Right renal pelvis (tissue), 4 donors: ENCODE measurements at places on chromosomes 12 and 14.

GRCh38 chr12:31999692-32000091 is 40.5 kb downstream of the RESF1 start:
- no peak for DNase-seq

DNA sequence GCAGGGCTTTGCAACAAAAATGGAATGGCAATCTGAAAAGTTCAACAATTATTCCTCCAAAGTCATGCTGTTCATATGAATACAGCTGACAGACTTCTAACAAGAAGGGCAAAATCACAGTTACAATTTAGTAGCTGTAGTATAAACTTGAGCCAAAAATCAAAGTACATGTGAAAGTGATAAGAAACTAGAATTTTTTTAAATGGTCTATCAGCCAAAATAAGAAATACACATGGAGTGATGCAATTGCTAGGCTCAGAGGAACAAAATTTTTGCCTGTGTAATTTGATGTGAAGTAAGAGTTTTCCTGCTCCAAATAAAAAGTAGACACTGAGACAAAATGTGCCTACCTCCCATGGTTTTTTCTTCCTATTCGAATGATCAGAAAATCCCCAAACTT is 167.7 kb upstream of the CDKN3 start:
- DNase-seq, result no peak

DNA sequence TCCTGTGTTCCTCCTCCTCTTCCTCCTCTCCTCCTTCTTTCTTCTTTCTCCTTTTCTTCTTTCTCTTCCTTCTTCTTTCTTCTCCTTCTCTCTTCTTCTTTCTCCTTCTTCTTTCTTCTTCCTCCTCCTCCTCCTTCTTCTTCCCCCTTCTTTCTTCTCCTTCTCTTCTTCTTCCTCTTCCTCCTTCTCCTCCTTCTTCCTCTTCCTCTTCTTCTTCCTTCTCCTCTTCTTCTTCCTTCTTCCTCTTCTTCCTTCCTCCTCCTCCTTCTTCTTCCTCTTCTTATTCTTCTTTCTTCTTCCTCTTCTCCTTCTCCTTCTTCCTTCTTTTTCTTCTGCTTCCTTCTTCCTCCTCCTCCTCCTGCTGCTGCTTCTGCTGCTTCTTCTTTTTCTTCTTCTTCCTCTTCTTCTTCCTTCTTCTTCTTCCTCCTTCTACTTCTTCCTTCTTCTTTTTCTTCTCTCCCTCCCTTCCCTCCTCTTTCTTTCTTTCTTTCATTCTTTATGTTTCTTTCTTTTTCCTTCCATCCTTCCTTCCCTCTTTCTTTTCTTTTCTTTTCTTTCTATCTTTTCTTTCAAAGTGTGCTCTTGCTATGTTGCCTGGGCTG is 19.0 kb downstream of the C12orf71 start:
- DNase-seq, result no peak

DNA sequence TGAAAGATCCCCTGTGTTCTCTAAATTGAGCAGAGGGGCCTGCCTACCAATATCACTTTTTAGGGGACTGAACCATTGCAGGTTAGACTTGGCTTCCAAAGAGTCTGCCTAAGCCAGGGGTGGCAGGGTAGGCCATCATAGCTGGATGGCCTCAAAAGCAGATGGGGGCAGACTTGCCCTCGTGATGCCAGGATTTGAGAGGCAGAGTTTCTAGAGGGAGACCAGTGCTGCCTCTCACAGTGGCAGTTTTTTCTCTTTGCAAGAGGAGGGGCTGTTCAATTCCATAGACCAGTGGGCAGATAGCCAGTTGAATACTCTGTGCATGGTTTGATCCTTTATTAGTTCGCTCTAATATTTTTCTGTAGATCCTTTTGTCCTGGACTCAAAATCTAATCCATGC is 23.8 kb upstream of the SMCO2 start:
- DNase-seq, result no peak

- DNase-seq, result no peak
Observed at GRCh38 chr14:69045857-69046475, 66.9 kb upstream of the ACTN1 start.

- DNase-seq, result no peak
Observed at GRCh38 chr14:31541702-31542101, 19.5 kb upstream of the NUBPL start.

DNA sequence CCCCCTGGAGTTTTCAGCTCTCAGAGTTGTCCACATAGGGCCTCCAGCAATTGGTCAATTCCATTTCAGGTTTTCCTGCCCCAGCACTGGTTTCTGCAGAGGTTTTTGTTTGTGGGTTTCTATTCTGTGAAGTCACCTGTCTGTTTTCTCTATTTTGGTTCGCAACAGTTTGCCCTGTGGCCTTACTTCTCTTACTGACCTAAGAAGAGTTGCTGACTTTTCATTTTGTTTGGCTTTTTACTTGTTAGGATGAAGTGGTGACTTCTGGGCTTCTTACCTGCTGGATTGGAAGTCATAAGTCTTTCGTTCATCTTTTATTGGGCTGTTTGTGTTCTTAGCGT is 196.4 kb upstream of the PARP11 start:
- DNase-seq, result no peak

GRCh38 chr12:2443776-2444175 is 351.0 kb upstream of the FKBP4 start:
- DNase-seq, result no peak

DNA sequence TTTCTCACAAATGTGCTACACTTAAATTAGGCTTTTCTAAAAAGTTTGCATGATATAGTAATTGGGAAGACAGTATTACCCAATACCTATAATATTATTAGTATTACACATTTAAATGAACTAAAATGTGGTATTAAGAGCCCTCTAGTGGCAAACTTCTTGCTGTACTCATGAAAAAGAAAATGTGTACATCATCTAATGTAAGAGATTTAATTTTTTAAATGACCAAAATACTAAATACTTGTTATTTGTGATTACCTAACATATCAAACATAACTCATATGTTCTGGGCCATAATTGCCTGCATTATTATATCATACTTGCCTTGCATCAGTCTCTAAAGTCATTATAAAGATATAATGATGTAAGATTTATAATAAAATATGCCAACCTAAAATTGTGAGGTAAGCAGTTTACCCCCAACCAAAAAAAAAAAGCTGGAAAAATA is 64.2 kb downstream of the DNAI7 start:
- DNase-seq, result no peak

DNA sequence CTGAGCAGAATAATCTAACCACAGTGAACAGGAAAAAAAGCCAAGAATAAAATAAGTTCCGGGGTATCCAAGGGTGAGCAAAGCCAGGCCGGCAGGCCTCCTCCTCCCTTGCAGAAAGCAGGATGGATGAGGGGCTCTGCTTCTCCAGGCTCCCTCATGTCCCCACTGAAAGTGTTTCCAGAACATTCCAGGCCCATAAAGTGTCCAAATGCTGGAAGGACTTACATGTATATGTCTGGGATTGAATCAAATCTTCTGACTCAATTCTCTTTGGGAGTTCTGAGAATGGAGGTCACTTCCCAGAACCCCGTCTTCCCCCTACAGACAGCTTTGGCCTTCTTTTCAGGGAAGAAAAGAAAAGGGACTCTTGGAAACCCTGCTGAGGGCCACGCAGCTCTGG is 25.0 kb upstream of the BDKRB1 start:
- DNase-seq, result no peak

DNA sequence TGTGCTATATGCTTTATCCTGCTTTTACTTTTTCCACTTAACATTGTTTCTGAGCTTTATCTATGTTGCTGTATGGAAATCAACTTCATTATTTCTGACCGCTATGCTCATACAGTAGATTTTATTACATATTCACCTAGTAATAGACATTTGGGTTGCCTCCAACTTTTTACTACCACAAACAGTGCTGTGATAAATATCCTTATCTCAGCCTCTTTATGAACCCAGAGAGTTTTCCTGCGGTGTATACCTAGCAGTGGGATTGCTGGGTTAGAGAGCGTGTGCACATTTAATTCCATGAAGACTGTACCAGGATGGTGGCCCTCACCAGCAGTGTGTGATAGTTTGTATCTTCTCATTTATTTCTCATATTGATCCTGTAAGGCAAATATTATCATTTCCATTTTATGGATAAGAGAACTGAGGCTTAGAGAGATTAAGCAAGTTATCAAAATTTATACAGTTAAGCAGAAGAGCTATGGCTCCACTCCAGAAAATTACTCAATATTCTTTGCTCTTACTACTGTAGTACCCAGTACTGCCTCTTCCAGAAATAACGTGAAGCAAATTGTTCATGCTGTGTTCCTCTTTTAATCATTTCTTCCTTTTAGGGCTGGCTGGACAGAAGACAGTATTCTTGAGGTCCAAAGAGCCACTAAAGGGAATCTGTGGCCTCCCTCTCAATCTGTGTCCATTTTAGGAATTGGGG is 26.3 kb upstream of the CISTR start:
- DNase-seq, result no peak

DNA sequence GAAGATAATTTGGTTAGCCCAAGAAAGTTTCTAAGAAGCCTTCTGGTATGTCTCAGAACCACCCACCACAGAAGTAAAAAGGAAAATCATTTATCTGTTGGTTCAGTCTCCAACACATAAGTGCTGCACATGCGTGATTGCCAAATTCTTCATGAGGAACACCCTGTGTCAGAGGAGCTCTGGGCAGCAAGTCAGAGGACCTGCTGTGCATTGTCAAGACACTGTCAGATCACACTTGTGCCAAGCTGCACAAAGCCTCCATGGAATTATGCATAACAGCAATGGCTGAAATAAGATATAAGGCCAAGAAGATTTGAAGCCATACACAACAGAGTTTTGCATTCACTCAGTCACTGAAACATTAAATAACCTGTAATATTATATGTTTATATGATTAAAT is 1304.7 kb upstream of the FLRT2 start:
- DNase-seq, result no peak

- DNase-seq, result no peak
Observed at GRCh38 chr14:100066962-100067361, 1.7 kb downstream of the EVL start.

- no peak for DNase-seq
Observed at GRCh38 chr12:56723889-56724700, 1.0 kb downstream of the NACA start.
